Occipital lobe (tissue), 3 donors: ENCODE measurements at places on chromosomes 4 and X. TPM values are rescaled to one million over a fixed set of nuclear protein-coding genes. Genes with fewer than 3 reads are reported as not detected.

The UCP1 gene
- total RNA-seq, result not detected

DNA sequence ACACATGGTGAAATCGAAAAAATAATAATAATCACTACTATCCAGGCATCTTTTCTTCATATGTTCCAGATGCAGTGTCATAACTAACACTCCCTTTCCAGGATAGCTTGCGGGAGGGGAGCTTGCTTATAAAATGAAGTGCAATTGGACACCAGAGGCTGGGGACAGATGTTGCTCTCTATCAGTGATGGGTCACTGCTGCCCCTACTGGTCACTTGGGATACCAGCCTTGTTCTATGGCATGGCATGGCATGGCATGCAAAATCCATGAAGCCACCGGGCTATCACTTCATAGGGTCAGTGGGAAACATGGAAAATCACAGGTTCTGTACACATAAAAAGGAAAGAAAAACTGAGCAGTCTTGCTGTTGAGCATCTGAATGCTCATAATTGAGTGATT lies 168.1 kb downstream of the GLRA2 start:
- no peak for DNase-seq

- no peak for DNase-seq
Observed at GRCh38 chr4:89129080-89129640, 17.8 kb downstream of the TIGD2 start.

GRCh38 chr4:76488888-76489685 lies 54.1 kb downstream of the SHROOM3 start:
- DNase-seq, result no peak

GRCh38 chr4:118939169-118939783 lies 50.6 kb downstream of the SYNPO2 start:
- DNase-seq, result no peak
